Umbilical cord (tissue), 2 donors: ENCODE measurements at places on chromosomes 1 and 21. TPM values are rescaled to one million over a fixed set of nuclear protein-coding genes. Genes with fewer than 3 reads are reported as not detected.

MIB2 gene
- 85.0 TPM for total RNA-seq

PRRX1 gene
- 7.9 TPM for total RNA-seq

KIF21B gene
- total RNA-seq = 3.4 TPM

CCDC190 gene
- 31.3 TPM for total RNA-seq

FNDC10 gene
- total RNA-seq = 2.2 TPM

NENF gene
- total RNA-seq = 103 TPM

CHIA gene
- 5.3 TPM for total RNA-seq

TRIM46 gene
- 1.9 TPM for total RNA-seq

DPYD gene
- total RNA-seq = 24.1 TPM

ANGPTL3 gene
- total RNA-seq = 16.1 TPM

SMIM34 gene
- not detected for total RNA-seq

ACKR1 gene
- total RNA-seq = 8.4 TPM

B3GALT2 gene
- total RNA-seq = 11.1 TPM

AQP10 gene
- not detected for total RNA-seq

PDXK gene
- 34.2 TPM for total RNA-seq

CNIH3 gene
- 9.4 TPM for total RNA-seq

LYPD8 gene
- not detected for total RNA-seq

CYP4A22 gene
- not detected for total RNA-seq

HHIPL2 gene
- total RNA-seq = not detected
